Naive thymus-derived CD8-positive, alpha-beta T cell (primary cell): ENCODE measurements at places on chromosomes 1 and 21. TPM values are rescaled to one million over a fixed set of nuclear protein-coding genes. Genes with fewer than 3 reads are reported as not detected.

DNA sequence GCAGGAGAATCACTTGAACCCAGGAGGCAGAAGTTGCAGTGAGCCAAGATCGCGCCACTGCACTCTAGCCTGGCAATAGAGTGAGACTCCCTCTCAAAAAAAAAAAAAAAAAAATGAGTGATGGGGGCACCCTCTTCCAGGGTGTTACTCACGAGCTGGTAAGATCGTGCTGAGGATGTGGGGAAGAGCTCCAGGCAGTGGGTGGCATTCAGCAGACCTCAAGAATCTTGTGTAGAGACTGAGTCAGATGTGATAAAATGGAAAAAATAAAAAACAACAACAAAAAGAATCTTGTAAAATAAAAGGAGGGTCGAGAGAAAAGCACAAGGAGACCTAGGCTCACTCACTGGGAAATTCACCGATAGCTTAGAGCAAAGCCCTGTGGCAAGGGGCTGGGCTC is 38.5 kb downstream of the EPHA2 start:
- no peaks in the 10 kb centered on the region for H3K36me3 ChIP-seq
- no peak overlapping the region for H3K27ac ChIP-seq
- no peak overlapping the region for H3K4me3 ChIP-seq
- DNase-seq: no peak
- no peaks in the 10 kb centered on the region for H3K4me1 ChIP-seq

DNA sequence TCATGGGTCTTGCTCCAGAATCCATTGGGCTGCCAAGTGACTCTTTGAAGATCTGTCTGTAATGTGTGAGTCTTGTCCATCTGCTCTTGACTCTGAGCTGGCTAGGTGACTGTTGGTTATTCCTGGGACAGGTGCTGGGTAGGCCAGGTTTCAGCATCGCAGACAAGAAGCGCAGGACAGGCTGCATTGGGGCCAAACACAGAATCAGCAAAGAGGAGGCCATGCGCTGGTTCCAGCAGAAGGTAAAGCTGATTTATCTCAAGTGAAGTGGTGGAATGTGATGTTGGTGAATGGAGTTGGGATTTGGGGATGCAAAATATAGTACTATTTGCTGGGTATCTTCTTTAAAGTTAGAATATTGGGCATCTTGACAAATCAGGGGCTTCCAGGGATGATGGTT is 4.1 kb downstream of the RPL11 start:
- no peaks in the 10 kb centered on the region for H3K27me3 ChIP-seq
- peaks cover 72% of the 10 kb centered on the region for H3K4me1 ChIP-seq
- no peak overlapping the region for H3K27ac ChIP-seq
- peaks cover 84% of the 10 kb centered on the region for H3K36me3 ChIP-seq
- DNase-seq: no peak

DNA sequence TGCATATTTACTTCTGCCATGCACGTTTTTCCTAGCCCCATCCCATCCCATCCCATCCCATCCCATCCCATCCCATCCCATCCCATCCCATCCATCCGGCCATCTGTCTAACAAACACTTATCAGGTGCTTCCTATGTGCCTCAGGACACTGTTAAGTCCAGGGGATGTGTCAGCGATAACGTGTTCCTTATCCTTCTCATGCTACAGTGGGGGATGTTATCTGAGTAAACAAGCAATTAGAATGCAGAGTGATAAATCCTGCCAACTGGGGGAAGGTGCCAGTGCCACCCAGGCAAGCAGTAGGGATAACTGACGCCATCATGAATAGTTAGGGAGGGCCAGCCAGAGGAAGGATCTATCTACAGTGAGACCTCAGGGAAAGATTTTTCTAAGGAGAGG is 304.2 kb downstream of the CAMTA1 start:
- DNase-seq: no peak
- no peaks in the 10 kb centered on the region for H3K36me3 ChIP-seq
- no peak overlapping the region for H3K27ac ChIP-seq
- H3K4me1 ChIP-seq: no peaks in the 10 kb centered on the region

DNA sequence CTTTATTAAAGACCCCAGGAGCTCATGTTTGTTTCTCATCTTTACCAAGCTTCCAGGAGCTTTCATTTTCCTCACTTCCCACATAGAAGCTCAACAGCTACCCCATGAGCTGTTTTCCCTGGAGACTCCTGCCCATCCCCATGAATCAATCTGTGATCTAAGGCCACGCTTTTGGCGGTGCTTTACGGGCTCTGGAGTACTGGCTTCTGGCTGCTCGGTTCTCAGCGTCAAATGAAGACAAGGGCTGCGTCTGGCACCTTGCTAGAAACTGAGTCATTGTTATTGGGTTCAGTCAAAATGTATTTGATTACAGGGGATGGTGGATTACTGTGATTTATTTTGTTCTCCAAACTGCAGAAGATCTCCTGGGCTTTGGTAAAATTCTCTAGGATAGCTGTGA is 39.9 kb downstream of the ACP6 start:
- no peak for DNase-seq
- H3K4me3 ChIP-seq: no peak overlapping the region
- H3K36me3 ChIP-seq: no peaks in the 10 kb centered on the region
- peaks cover 35% of the 10 kb centered on the region for H3K4me1 ChIP-seq

DNA sequence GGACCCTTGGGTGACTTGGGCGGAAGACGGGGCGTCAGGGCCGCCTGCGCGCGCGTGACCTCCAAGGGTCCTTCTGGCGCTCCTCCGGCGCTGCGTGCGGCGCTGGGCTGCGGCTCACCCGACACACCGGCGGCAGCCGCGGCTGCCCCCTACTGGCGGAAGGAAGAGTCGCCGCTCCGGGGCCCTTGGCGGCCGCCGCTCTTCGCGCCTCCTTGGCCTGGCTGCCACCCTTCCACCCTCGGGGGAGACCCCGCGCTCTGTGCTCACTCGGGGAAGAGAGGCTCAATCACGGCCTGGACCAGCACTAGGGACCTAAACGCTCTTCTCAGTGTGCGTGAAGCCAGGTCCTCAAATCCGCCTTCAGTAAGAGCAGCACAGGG is 89.7 kb downstream of the DMRTA2 start:
- H3K4me1 ChIP-seq: peaks cover 1% of the 10 kb centered on the region
- no peaks in the 10 kb centered on the region for H3K36me3 ChIP-seq
- no peak overlapping the region for H3K27ac ChIP-seq
- peak overlapping the region; percentile 59 for H3K4me3 ChIP-seq
- peak; percentile 15 for DNase-seq

TRIM46 gene
- 4.0 TPM for total RNA-seq

PLPP3 gene
- total RNA-seq: not detected

BEST4 gene
- 1.6 TPM for total RNA-seq
